ENCODE measurements at places on chromosomes 1 and 21. TPM values are rescaled to one million over a fixed set of nuclear protein-coding genes. Genes with fewer than 3 reads are reported as not detected.

DNA sequence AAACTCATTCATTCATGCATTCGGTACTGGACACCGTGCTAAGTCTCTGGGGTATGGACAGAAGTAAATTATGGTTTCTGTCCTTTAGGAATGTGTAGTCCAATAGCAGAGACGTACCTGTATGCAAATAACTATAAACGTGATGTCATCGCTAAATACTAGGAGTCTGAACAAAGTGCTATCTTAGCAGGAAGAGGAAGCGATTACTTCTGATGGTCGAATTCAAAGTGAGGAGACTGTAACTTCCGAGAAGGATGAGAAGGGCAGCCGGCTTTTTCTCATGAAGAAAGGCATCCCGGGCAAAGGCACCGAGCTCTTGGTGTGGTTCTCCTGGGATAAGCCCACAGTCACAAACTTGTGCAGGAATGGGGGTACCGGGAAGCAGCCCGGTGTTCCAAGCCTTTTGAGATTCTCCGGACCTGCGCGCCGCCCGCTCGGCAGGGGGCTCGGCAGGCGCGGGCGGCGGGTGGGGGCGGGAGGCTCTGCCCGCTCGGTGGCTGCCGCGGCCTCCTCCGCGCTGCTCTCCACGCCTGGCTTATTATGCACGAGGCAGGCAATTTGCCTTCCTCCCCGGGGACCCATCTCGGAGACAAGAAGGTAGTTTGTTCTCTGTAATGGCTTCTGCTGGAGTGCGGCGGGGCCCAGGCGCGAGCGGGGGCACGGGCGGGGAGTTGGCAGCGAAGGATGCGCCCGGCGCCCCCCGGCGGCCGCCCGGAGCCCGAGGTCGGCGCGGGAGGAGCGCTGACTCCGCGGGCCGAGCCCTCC lies 67.5 kb upstream of the CD1D start:
- no peak for DNase-seq

GRCh38 chr1:153509729-153510354 lies 25.9 kb downstream of the S100A6 start:
- no peak for DNase-seq

DNA sequence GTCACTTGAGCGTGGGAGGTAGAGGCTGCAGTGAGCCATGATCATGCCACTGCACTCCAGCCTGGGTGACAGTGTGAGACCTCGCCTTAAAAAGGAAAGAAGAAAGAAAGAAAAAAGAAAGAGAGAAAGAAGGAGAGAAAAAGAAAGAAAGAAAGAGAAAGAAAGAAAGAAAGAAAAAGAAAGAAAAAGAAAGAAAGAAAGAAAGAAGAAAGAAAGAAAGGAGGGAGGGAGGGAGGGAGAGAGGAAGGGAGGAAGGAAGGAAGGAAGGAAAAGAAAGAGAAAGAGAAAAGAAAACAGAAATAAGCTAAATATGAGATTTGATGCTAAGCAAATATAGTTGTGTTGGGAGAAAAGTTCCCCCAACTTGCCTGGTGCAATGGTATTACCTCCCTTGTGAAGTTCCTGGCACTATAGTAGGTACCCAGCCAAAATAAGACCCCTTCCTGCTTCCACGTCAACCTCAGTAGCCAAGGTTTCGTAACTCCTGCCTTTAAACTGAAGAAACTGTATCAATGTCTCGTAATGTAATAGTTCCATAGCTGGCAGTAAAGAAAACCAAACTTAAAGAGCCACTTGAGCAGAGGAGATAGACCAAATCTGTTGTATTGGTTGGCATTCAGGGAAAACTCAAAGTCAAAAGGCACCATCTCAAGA lies 88.1 kb upstream of the HNRNPU start:
- no peak for DNase-seq

Gene RABIF
- 11.5 TPM for total RNA-seq

DNA sequence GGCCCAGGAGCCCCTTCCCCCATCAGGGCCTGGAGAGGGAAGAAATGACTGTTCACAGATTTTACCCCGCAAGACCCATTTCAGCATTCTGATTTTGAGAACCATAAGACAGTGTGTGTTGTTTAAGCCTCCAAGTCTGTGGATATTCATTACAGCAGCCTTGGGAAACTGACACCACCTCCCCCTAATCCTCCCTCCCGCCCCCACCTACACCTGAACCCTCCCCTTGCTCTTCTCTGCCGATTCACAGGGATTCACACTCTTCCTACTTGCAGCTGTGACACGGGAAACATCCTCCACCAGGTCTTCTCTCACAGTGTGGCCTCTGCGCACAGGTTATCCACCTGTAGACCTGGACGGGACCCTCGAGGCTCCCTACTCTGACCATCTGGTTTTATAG lies 50.1 kb downstream of the RIPK4 start:
- no peak for DNase-seq

GRCh38 chr1:218624052-218624451 lies 278.9 kb downstream of the TGFB2 start:
- no peak for DNase-seq

DNA sequence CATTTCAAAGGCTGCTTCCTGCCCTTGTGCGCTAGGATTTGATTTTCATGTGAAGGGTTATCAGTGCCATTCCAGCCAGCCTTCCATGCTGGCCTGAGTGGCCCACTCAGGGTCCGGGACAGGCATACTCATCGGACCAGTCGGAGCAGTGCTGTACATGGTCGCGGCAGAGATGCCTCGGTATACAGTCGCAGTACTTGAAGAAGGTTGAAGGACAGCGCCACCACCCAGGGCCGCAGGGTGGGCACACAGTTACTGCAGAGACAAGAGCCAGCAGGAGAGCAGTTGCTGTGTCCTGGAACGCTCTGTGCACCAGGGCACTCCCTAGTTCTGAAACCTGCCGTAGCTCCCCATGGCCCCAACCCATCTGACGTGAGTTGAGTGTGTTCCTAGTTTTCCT lies 9.1 kb downstream of the LDLRAD1 start:
- no peak for DNase-seq

- DNase-seq = no peak
Measured at GRCh38 chr21:33546086-33546485, 3.2 kb downstream of the SON start.

Gene ETS2
- total RNA-seq = 64.7 TPM

Gene TCEANC2
- total RNA-seq = 2.6 TPM

Gene ANGPTL3
- total RNA-seq = not detected

DNA sequence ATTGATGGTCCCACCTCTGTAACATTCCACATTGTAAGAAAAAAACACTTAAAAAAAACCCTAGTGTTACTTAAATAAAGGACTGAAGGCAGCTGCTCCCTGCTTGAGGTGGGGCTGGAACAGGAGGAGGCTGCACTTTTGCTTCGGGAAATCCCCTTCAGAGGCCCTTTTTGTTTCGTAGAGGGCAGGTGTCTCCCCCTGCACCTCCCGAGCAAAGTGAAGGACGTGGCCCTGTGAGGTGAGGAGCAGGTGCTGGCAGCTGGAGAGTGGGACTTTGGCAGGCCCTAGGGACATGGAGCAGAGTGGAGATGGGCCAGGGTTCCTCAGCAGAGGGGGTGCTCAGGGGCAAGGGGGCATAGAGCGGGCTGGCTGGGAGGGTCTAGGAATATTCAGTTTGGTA lies 33.4 kb upstream of the WNT4 start:
- DNase-seq = no peak

Gene BGLAP
- total RNA-seq = 0.32 TPM

DNA sequence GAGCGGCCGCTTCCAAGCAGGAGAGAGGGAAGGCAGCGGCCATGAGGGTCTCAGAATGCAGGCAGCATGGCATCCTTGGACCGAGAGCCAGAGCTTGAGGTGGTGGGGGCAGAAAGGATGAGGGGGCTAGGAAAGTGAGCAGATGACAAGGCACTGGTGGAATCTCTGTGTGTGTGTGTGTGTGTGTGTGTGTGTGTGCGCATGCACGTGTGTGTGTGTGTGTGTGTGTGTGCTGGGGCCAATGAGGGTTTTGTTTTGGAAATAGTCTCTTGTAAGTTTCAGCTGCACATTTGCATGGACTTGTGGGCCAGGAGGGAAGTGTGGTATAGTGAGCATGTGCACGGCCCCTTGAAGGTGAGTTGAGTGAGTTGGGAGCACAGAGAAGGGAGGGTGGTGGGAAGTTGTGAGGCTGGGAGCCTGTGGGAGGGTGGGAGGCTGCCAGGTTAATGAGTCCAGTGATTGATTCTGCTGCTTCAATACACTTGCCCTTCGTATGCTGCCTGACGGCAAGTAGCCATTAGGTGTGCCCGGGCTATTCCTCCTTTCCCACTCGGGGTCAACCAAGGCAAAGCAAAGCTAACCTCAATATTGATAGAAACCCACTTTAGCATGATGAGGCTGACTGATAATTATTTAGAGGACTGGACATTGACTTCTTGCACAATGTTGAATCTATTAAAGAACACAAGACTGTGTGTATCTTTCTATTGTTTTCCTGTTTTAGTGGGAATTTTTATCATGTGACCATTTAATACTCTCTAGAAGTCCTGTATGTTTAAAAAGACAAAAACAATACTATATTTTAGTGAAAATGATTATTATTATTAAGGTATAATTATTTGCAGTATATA lies 80.3 kb downstream of the PROX1 start:
- DNase-seq = no peak

- DNase-seq = no peak
Measured at GRCh38 chr1:6691507-6691906, 10.1 kb downstream of the DNAJC11 start.

DNA sequence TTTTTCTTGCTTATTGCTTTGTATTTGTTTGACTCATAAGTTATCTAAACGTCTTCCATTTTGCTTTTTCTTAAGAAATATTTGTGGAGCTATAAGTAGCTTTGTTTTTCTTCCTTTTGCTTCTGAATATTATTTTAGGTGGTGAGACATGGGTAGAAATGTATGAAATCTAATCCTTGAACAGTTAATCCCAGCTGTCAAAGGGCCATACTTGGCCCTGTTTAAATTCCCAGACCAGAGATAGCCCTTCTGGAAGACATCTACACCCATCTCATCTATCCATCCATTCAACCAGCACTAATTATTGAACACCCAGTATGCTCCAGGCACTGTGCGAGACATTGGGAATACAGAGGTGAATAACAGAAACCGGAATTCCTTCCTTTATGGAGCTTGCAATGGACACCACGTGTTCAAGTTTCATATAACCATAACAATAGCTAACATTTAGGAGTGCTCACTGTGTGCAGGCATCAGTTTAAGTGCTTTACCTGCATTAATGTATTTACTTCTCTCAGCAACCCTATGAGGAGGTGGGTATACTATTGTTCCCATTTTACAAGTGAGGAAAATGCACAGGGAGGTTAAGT lies 8.7 kb downstream of the TACSTD2 start:
- no peak for DNase-seq

- no peak for DNase-seq
Measured at GRCh38 chr1:47921935-47922415, 75.2 kb downstream of the TRABD2B start.

- DNase-seq = no peak
Measured at GRCh38 chr1:209485167-209485566, 98.3 kb upstream of the CAMK1G start.

Gene LRRC38
- total RNA-seq = not detected

- no peak for DNase-seq
Measured at GRCh38 chr1:244659694-244660093, 6.8 kb downstream of the DESI2 start.

DNA sequence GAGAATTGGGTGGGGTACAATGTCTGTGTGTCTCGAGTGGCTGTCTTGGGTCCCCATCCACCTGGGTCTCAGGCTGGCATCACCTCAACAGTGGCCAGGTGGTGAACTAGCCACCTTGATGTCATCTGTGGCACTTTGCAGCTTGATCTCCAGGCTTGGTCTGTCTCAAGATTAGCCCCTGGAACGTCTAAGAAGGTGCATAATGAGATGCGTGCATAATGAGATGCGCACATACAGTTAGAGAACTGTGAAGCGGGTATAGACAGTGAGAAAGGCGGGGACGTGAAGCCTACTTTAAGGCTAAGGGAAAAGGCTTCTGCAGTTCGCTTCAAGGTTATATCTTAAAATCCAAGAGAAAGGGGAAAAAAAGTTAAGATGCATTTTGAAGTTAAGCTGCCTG lies 98.7 kb downstream of the WDR4 start:
- no peak for DNase-seq

GRCh38 chr1:7669559-7670311 lies 101.4 kb upstream of the VAMP3 start:
- no peak for DNase-seq

DNA sequence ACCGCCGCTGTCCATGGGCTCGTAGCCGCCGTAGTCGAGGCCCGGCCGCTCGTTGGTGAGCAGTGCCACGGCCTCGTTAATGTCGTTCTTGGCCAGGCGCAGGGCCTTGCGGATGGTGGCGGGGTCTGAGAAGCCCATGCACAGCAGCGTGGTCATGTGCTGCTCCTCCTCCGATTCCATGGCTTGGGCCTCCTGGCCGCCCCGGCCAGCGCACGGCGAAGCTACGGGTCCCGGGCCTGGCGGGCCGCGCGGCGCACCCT lies 300 bp downstream of the USP24 start:
- no peak for DNase-seq

- no peak for DNase-seq
Measured at GRCh38 chr1:231418101-231418740, 3.9 kb downstream of the EGLN1 start.

Gene BSND
- total RNA-seq = not detected

Gene TNFRSF4
- total RNA-seq = 0.79 TPM

DNA sequence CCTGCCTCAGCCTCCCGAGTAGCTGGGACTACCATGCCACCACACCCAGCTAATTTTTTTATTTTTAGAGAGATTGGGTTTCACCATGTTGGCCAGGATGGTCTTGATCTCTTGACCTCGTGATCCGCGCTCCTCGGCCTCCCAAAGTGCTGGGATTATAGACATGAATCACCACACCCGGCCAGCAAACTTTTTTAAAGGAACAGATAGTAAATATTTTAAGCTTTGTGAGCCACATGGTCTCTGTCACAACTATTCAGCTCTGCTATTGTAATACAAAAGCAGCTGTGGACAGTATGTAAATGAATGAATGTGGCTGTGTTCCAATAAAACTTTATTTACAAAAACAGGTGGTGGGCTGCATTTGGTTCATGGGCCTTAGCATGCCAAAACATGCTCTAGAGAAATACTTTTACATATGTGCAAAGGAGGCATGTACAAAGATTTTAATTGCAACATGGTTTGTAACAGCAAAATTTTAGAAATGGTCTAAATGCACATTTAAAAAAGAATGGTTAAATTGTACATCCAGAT lies 47.0 kb downstream of the CDCP2 start:
- no peak for DNase-seq

Gene PGLYRP4
- total RNA-seq = not detected

DNA sequence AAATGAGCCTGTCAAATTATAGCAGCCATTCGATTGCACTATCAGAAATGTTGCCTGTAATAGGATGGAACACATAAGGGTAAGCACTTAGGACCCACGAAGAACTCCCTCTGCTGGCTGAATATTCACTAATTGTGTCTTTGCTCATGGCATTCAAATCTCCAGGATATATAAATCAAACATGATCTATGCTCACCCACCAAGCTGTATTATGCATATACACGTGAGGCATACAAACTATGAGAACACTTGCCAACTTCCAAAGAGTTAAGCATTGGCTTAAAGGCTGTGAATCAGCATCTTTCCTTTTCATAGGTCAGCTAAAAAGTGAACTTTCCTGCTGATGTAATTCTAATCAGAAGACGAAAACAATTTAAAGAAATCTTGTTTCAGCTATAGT lies 34.5 kb downstream of the TMPRSS15 start:
- no peak for DNase-seq
